ENCODE measurements at places on chromosomes 6 and 20.

DNA sequence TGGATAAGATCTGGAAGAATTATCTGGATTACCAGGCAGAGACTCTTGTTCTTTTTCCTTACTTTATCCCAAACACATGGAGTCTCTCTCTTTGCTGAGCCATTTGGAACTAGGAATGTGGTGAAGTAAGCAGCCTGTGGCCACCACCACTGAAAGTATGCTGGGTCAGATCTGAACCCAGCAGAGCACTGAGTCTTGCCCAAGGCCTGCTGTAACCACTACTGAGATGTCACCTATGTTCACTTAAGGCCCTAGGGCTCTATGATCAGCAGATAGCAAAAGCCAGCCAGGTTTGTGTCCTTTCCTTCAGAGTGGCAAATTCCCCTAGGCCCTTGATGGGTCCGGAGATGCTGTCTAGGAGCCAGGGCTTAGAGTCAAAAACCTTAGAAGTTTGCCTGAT is 103.3 kb upstream of the PLN start:
- DNase-seq = no peak

DNA sequence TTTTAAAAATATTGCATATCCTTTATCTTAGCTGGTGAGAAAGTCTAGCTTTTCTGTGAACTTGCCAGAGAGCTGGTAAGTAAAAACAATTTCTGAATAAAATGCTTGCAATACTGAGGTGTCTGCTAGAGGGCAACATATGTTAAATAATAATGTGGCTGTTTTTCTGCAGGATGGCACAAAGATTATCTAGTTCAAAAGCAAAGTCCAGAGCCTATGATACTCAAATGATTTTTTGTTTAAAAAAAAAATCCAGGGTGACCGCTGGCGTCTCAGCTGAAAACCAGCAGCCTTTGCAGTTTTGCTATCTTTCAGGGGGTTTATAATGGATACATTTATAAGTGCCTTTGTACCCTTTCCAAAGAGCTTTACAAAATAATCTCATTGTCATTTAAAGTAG is 194.9 kb downstream of the PHACTR1 start:
- DNase-seq = peak; percentile 30

GRCh38 chr20:25360631-25361286 is 29.9 kb downstream of the ABHD12 start:
- DNase-seq = no peak

DNA sequence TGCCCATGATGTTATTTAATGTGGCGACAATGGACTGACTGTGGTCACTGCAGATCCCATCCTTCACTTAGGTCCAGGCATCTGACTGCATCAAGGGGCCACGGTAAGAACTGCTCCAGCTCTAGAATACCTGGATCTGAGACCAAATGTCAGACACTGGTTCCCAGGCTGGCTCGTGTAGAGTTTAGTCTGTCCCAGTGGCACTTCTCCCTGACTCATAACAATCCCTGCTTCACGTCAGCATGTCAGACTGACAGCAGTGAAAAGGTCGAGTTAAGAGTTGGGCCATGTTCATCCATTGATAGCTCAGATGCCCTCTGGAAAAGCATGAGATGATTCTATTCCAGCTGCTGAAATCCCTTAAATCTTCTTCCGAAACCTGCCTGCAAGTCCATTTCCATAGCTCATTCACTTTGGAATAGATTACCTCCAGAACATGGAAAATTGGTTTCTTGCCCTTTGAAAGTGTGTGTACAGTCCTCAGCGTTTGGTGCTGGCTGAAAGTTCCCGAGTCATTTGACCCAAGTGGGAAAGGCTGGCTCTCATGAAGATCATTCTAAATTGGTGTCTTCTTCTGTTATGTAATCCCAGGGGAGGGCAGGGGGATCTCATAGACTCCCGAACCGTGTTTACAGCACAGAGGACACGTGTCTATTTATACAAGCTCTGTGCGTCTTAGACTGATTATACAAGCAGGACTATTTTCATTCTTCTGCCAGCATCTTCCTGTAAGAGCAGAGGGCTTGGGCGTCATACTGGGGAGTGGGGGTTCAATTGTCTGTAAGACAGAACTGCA is 160.8 kb downstream of the ZDHHC14 start:
- DNase-seq = no peak

GRCh38 chr6:117906507-117906957 is 532 bp upstream of the SLC35F1 start:
- DNase-seq = no peak

- no peak for DNase-seq
Measured at GRCh38 chr6:111663692-111664564, 58.2 kb upstream of the TRAF3IP2 start.

DNA sequence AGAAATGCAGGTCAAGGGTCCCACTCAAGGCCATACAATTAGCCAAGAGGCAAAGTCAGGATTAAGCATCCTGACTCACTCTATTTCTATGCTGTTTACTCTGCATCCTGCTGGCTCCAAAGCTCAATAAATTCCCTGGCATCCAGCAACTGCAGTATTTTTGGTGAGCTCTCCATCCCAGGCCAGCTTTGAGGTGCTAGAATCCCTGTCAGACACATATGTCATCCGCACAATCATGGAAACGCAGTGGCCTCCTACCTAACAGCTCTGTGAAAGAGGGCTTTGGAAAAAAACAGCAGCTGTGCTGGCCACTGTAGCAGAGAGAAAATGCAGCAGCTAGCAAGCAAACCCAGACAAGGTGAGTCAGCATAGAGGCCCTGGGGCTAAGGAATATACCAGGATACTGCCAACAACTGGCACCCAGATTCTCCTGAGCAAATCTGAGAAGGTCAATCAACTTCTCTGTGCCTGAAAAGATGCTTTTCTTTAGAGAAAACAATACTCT is 58.4 kb downstream of the ANKEF1 start:
- no peak for DNase-seq

All from natural killer cell (primary cell).